ENCODE measurements at places on chromosomes 5 and 9. TPM values are rescaled to one million over a fixed set of nuclear protein-coding genes. Genes with fewer than 3 reads are reported as not detected.

Gene TLE4
- polyA plus RNA-seq = 17.3 TPM

GRCh38 chr5:171464829-171465228 is 45.4 kb downstream of the FGF18 start:
- peaks cover 4% of the 10 kb centered on the region for H3K27me3 ChIP-seq
- DNase-seq = no peak
- H3K4me3 ChIP-seq = no peak overlapping the region
- no peak overlapping the region for H3K27ac ChIP-seq
- H3K4me1 ChIP-seq = no peaks in the 10 kb centered on the region

DNA sequence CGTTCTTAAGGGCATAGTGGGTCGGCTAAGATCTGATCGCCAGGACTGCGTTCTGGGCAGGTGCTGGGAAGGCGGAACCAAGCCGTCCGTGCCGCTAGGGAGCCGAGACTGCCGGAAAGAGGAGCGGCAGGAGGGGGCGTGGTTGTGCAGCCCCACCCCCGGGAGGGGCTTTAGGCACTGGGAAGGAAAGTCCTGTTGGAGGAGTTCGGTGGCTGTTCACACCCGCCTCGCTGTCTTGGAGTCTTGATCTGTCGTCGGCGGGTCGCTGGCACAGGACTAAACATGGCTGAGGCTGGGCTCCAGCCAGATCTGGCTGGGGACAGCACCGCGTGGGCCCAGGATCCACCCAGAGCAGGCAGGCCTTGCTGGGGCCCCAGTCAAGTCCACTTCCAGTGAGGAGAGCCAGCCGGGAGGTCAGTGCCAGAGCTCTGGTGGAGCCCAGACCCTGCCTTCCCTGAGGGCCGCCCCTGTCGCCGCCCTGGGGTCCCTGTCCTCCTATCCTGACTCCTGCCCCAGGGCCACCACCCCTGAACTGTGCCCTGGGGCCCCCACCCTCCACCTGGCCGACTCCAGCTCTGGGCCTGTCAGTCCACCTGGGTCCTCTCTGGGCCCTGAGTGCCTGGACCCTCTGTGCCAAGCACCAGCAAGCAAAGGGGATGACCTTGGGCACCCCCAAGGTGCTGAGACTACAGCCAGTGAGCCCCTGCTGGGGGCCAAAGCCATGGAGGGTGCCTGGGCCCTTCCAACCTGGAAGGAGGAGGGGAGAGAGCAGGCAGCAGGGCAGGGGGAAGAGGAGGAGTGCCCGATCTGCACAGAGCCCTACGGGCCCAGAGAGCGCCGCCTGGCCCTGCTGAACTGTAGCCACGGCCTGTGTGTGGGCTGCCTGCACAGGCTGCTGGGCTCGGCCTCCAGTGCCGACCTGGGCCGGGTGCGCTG is 4.5 kb downstream of the RNF208 start:
- no peak for DNase-seq
- no peaks in the 10 kb centered on the region for H3K27me3 ChIP-seq
- H3K36me3 ChIP-seq = no peaks in the 10 kb centered on the region
- H3K4me3 ChIP-seq = no peak overlapping the region
- no peaks in the 10 kb centered on the region for H3K4me1 ChIP-seq

DNA sequence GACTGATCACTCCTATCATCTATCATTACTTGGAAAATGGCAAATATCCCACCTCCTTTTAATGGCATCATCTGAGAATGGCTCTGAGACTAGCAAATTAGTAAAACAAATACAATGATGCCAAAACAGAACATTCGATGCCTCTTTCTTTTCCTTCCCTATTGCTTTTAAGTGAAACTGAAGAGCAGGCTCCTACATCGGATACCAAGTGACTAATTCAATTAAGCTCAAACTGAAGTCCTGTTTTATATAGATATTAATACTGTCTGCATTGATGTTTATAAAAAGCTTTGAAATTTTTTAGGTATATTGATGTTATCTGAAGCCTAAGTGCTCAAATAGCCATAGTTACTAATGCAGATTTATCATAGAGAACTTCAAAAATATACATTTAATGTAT is 43.9 kb downstream of the SAXO1 start:
- H3K27me3 ChIP-seq = no peaks in the 10 kb centered on the region
- no peak overlapping the region for H3K27ac ChIP-seq
- H3K4me3 ChIP-seq = no peak overlapping the region

DNA sequence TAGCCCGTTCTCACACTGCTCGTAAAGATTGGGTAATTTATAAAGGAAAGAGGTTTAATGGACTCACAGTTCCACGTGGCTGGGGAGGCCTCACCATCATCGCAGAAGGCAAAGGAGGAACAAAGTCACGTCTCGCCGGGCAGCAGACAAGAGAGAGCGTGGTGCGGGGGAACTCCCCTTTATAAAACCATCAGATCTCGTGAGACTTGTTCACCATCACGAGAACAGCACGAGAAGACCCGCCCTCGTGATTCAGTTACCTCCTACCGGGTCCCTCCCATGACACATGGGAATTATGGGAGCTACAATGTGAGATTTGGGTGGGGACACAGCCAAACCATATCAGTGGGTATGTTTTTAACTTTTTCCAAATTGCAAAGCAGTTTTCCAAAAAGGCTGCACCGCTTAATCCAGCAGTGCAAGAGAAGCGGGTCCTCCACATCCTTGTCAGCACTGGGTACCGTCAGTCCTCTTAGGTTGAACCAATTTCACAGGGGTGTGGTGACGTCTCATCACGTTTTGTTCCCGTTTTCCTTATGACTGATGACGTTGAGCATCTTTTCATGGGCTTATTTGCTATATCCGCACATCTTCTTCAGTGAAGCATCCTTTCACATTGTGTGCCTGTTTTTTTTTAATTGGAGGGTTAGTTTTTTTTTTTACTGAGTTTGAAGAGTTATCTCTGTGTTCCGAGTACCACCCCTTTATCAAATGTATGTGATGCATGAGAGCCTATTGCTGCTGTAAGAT is 8.0 kb upstream of the FCN2 start:
- peak; percentile 20 for DNase-seq
- H3K4me1 ChIP-seq = peaks cover 26% of the 10 kb centered on the region
- H3K27ac ChIP-seq = peak overlapping the region; percentile 6
- peaks cover 6% of the 10 kb centered on the region for H3K36me3 ChIP-seq
- H3K4me3 ChIP-seq = no peak overlapping the region

DNA sequence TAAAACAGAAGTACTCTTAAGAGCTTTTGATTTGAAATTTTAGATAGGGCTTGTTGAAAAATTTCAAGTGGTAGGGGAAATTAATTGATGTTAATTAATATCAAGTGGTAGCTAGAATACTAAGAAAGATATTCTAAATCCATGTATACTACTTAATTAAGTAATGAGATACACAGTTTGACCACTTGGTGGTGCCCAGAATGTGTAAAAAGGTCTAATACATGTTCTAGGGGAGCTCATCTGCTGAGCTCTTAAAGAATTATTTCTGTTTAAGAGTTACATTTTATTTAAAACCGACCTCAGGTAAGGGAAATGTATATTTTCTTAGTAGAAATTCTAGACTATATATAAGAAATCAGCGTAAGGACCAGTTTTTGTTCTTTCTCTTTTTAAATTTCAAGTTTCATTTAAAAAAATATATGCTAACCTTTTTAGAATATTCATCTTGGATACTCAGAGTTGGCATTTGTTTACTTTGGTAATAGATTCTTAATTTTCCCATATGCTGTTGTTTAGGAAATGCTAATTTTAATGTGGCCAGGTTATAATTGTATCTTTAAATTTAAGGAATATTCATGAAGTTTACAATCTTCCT is 61.5 kb downstream of the LNPEP start:
- no peak overlapping the region for H3K27ac ChIP-seq
- no peaks in the 10 kb centered on the region for H3K27me3 ChIP-seq
- H3K4me3 ChIP-seq = no peak overlapping the region
- H3K36me3 ChIP-seq = peaks cover 21% of the 10 kb centered on the region
- DNase-seq = peak; percentile 24

All from naive B cell (primary cell).